ENCODE measurements at places on chromosomes 2 and 18.
A peak's percentile ranks its signal among the peaks of the same experiment; 100 is the strongest.

GRCh38 chr2:133193544-133194361 lies 374.5 kb downstream of the NCKAP5 start:
- DNase-seq, result no peak

DNA sequence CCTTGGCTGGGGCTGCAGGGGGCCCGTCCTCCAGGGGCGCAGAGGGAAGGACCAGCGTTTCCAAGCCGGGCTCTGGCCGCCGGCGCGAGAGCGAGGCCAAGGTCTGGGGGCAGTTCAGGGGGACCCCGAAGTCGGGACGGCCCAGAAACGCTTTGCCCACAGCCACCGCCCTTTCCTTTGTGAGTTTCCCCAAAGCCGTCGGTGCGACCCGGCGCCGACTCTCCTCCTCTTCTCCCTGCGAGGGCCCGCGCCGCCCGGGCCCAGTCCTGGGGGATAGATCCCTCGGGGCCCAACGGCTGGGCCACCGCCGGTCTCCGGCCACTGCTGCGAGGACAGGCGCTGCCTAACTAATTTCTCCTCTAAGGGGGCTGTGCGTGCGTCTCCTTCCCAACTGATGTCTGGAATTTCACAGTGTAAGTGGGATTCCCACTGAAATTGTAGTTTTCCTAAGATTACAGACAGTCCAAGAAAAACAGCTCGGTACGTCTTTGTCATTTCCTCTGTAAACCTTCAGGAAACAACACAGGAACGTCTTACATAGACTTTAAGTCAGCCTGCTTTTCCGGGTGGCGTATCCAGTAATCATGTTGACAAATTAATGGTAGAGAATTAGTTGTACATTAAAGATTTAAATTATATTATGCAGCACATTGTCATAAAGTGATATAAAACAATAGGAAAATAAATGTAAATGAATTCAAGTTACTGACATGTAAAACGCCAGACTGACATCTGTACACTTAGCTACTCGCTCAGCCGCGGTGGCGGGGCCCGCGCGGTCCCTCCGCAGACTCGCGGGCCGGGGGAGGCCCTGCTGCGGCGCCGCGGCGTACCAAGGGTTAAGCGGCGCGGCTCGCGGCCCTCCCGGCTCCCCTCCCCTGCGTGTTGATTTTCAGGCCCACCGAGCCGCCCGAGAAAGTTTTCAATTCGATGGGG lies 139.4 kb upstream of the SIX3 start:
- no peak for DNase-seq

- no peak for DNase-seq
Observed at GRCh38 chr2:47219970-47220369, 64.9 kb upstream of the STPG4 start.

- peak; percentile 95 for DNase-seq
Observed at GRCh38 chr2:66888791-66889631, 454.1 kb downstream of the MEIS1 start.

GRCh38 chr2:7019191-7019590 lies 102.0 kb downstream of the RNF144A start:
- DNase-seq, result no peak

GRCh38 chr2:177244244-177244771 lies 20.2 kb downstream of the NFE2L2 start:
- no peak for DNase-seq

DNA sequence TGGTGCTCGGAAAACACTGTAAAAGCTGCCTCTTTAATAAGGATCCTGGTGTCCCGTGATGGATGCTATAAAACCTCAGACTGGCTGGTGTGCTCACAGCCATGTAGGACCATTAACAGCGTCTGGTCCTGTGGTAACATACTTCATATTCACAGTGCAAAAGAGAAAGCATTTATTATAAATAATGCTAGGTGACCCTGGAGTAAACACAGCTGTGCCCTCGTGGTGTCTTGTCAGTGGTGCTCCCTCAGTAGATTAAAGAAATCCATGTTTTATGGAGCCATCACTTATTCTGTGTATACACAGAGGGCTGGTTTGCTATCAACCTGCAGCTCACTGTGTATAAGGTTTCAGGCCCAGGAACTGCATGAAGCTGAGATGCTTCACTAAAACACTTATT lies 106.9 kb downstream of the CDK15 start:
- DNase-seq, result no peak

- DNase-seq, result no peak
Observed at GRCh38 chr2:107627926-107628325, 198.8 kb upstream of the RGPD4 start.

DNA sequence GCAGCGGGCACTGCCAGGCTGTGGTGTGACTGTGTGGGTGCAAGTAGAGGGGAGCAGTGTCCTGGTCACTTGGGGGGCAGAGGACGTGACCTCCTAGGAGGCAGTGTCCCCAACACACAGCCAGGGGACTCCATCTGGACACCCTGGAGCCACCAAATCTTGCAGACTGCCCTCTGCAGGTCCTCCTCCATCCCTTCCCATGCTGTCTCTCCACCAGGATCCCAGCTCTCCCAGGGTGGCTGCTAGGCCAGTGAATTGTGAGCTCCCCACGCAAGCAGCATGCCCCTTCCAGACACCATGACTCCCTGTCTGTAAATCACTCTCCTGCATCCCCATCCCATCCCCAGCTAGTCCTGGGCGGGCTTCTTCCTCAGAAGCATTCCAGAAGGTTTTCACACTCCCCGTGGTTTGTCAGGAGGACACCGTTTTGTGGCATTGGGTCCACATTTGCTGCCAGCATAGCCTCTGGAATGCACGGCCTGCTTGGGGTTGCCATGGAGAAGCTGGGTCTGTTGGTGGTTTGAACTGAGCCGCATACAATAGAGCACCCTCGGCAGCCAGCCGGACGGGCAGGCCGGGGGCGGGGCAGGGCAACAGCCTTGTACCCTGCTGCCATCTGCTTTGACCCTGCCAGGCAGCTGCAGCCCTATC lies 210.7 kb downstream of the KLHL29 start:
- DNase-seq, result peak; percentile 86

DNA sequence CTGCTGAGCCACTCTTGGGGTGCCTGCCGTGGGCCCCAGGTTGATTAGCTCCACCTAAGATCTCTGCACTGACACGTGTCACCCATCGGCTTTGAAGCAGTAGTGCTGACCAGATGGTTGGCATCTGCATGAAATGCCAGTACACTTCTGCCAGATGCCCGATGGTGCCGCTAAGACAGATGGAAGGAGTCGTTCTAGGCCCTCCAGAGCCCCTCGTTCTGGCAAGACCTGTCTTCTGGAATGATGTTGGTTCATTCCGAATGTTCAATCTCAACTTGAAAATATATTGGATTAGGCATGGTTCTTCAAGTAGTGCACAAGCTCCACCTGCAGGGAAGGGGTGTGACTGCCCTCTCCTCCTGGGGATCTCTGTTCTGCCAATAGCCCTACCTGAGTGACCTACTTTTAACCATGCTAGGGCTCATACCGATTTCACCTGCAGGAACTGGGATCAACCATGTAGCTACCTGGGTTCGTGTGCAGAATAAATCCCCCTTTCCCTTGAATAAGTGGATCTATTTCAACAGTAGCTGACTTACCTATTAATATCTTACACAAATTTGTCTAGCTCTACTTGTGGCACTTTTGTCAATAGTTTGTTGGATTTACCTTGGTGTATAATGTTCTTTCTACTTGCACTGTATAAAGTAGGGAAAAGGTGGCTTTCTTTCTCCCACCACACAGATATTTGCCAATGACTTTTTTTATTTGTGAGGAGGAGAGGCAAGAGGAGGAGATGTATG lies 342.6 kb downstream of the CTNNA2 start:
- peak; percentile 31 for DNase-seq

GRCh38 chr2:172239944-172240590 lies 137.4 kb upstream of the DLX2 start:
- DNase-seq, result no peak

DNA sequence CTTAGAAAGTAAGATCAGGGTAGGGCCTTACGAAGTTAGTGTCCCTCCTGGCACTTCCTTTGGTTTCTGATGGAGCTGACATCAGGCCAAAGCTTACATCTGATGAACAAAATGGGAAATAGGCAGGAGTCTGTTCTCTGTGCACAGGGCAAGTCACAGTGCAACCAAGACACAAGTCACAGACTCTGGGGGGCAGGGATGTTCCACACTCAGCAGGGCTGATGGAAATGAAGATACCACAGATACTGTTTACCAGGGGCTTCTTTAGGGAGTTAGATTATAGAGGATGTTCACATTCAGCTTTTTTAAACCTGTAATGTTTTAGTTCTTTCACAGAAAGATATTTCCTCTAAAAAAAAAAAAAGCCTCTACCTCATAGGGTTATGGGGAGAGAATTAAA lies 106.2 kb upstream of the EPC2 start:
- no peak for DNase-seq

- DNase-seq, result no peak
Observed at GRCh38 chr2:8498994-8499393, 182.9 kb upstream of the ID2 start.

DNA sequence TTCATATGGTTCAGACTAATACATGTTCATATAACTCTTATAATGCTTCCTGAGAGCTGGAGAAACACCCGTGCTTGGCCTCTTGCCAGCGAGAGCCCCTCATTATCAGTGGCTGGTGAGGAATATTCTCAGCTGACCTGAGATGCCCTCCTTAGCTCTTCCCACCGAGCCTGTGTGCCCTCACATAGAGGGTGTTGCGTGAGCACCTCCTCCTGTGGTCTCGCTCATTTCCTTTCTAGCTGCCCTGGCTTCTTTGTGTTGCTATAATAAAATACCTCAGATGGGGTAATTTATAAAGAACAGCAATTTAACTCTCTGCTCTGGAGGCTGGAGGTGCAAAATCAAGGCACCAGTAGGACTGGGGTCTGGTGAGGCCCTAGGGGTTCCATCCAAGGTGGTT lies 80.5 kb upstream of the ALKAL2 start:
- DNase-seq, result no peak

DNA sequence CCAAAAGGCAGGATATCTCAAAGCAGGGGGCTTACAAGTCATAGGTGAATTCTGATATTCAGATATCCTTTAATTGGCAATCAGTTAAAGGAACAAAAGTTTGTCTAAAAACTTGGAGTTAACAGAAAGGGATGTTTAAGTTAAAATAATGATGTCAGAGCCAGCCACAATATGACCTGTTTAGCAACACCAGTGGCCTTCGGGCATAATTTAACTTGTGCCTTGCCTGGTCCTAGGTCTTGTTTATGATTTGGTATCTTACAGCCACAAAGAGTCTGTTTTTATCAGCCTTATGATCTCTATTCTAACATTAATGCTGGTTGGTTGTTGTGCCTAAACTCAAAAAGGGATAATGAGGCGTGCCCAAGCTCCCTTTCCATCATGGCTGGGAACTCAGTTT lies 252.9 kb downstream of the RNF152 start:
- DNase-seq, result no peak

- DNase-seq, result peak; percentile 17
Observed at GRCh38 chr18:23406271-23406787, 46.8 kb upstream of the RIOK3 start.

- DNase-seq, result no peak
Observed at GRCh38 chr18:49160079-49160930, 209.5 kb upstream of the SMAD7 start.

GRCh38 chr2:149235816-149236375 lies 94.5 kb upstream of the LYPD6 start:
- DNase-seq, result no peak

DNA sequence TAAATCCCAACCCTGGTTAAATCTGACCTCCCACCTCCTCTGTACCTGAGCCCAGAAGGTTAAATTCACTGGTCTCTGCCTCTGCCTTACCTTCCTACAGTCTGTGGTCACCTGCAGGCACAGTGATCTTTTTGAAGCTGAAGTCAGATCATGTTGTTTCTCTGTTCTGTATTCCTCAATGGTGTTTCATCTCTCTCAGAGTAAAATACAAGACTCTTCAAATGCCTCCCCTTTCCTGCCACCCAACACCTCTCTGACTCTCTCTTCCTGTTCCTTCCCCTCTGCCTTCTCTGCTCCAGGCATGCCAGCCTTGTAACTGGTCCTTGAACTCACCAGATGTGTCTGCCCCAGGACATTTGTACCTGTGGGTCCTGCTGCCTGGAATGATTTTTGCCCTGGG lies 219.3 kb downstream of the UXS1 start:
- no peak for DNase-seq

GRCh38 chr2:239835056-239835455 lies 190.1 kb downstream of the NDUFA10 start:
- DNase-seq, result no peak

DNA sequence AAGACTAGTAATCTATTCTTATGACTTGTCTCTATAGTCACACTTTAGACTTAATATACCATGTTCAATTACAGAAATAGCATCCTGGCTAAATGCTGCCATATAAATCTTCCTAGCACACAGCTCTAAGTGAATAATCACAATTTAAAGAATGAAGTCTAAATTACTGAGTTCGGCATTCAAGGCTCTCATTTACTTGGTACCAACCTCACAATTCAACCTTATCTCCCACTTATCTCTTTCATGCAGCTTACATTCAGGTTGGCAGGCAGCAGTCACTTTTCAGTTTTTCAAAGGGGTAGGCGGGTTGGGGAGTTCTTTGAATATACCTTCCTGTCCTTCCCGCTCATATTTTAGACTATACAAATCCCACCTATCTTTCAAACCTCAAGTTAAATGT lies 1.5 kb downstream of the MMADHC start:
- no peak for DNase-seq

- no peak for DNase-seq
Observed at GRCh38 chr2:20568501-20569463, 82.1 kb downstream of the HS1BP3 start.

GRCh38 chr2:42342061-42342794 lies 18.8 kb downstream of the COX7A2L start:
- peak; percentile 94 for DNase-seq

- peak; percentile 69 for DNase-seq
Observed at GRCh38 chr2:149422337-149422990, 92.1 kb downstream of the LYPD6 start.

GRCh38 chr2:199460101-199460671 lies 2.4 kb upstream of the SATB2 start:
- peak; percentile 33 for DNase-seq

DNA sequence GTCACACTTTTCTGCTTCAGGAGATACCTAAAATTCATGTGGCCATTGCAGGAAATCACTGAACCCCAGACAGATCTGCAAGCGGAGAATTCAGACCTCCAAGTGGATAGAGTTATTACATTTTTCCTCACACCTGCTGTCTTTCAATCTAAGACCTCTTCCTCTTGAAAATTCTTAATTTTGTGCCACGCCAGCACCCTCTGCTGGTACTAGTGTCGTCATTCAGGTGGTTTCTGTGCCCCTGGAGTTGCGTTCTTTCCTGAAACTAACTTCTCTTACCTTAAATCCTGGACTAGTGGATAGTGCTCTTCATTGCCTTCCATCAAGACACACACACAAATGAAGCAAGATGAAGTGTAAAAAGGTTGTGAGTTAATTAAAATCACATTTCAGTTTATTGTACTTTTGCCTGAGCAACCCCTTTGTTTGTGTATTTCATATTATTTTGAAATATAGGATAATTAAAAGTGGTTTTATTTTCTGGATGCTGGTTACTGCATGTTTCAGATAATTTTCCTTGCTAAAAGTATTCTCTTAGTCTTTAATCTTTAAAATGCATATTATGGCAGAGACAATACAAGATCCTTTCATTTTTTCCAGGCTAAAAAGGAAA lies 1.6 kb upstream of the DNER start:
- no peak for DNase-seq

DNA sequence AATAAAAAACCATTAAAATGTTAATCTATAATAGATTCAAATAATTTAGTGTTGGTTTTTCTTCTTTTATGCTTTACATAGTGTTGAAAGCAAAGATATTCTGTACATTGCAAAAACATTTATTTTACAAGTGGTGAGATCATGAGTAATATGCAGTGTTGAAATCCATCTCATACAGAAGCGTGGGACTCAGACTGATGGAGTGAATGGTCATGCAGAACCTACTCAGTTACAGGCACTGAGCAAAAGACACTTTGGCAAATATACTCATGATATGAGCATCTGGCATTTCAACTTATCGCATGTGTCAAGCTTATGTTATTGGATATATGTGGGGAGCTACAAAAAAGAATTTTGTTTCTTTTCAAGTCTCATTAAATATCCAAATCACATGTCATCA lies 620.2 kb upstream of the NETO1 start:
- DNase-seq, result peak; percentile 68
